ENCODE measurements at places on chromosomes 4 and X.

GRCh38 chr4:113057891-113058290 is 8.4 kb downstream of the ANK2 start:
- no peak for DNase-seq

- no peak for DNase-seq
Observed at GRCh38 chr4:101142259-101142658, 205.1 kb downstream of the PPP3CA start.

DNA sequence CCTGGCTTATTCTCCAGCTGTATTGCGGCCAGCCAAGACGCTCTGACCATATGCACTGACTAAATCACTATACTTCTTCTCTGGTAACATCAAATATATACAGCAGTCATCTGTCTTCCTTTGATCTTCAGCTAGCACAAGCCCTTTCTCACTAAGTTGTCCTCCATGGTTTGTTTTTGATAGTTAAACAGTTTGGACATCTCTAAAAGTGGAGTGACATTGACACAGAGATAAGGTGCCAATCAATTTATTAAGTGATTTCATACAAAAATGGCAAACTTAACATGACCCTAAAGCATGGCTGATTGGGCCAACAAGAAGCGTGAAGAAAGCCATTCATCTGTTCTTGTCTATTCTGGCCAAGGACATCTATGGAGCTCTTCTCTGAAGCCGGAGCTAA is 334.9 kb downstream of the NKX6-1 start:
- no peak for DNase-seq

- DNase-seq, result no peak
Observed at GRCh38 chr4:91170768-91171167, 1043.6 kb downstream of the CCSER1 start.

GRCh38 chr4:64001229-64001898 is 407.9 kb downstream of the TECRL start:
- no peak for DNase-seq

GRCh38 chrX:16664074-16664473 is 14.1 kb downstream of the S100G start:
- no peak for DNase-seq

DNA sequence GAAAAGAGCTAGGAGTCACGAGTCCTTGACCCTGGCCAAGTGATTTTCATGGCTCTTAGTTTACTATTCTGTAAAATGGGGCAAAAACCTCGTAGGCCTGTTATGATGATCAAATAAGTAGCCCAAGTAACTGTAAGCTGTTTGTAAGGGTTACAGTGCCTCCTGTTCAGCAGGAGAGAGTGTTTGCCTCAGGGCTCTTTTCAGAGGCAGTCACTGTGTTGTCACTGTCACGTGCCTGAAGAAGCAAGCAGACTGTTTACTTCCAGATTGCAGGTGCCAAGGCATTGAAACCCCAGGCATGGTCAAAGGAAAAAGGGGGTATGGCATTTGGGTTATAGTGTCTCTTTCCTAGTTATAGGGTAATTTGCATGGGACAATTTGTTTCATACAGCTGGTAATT is 4.5 kb downstream of the RAB39B start:
- no peak for DNase-seq

GRCh38 chr4:100738196-100739165 is 220.7 kb upstream of the EMCN start:
- DNase-seq, result no peak

DNA sequence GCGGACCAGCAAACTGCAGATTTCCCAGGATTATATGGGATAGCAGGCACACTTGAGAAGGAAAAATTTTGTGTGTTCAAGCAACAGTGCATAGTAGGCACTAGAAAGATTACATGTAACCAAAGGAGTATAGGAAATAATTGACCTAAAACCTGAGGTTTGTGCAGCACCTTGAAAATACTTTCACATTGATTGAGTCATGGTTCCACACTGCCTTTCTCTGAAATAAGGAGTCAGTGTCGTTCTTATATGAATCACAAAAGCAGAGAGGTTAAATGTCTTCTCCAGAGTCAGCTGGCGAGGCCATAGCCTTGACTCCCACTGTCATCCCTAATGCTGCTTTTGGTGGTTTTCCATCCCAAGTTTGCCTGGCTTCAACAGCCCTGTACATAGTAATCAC is 138.9 kb downstream of the SOWAHB start:
- DNase-seq, result no peak

DNA sequence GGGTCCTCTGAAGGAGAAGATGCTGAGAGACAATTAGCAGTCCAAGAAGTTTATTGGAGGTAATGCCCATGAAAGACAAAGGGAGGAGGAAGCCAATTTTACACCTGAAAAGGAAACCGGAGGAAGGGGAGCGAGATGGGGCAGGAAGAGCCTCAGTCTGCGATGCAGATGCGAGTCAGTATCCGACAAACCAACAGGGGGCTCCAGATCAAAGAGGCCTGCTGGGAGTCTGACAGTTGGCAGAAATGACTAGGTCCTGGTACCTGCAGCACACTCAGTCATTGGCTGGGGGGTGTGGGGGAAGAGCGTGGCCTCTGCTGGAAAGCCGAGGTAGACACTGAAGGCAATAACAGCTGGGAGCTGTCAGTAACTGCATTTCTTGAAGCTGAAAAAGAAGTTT is 231.1 kb upstream of the CENPE start:
- DNase-seq, result no peak

GRCh38 chr4:20506827-20507226 is 193.4 kb upstream of the PACRGL start:
- no peak for DNase-seq

DNA sequence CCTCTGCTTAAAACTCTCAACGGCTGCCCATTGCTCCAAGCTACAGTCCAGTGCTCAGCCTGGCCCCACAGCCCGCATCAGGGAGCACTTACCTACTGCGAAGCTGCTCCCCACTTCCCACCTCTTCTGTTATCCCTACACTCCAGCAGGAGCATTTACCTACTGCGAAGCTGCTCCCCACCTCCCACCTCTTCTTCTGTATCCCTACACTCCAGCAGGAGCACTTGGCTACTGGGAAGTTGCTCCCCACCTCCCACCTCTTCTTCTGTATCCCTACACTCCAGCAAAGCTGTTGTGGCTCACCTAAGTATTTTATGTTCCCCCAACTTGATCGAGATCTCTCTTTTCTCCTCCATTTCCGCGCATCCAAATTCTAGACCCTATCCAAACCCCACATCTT is 563.3 kb upstream of the ZFP42 start:
- no peak for DNase-seq

DNA sequence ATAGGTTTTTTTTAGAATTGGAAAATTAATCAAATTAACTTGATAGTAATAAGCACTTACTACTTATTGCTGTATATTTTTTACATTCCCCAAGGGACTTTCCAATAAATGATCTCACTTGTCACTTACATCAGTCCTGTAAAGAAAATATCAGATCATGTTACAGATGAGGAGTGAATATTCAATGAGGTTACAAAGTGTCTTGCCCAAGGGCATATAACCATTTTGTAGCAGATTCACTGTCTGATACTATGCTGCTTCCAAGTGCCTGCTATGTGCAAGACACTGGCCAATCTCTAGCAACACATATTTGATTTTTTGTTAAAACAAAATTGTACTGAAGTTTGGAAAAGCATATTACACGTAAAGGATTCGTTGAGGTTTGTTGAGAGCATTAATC is 1287.7 kb downstream of the FAM133A start:
- no peak for DNase-seq

DNA sequence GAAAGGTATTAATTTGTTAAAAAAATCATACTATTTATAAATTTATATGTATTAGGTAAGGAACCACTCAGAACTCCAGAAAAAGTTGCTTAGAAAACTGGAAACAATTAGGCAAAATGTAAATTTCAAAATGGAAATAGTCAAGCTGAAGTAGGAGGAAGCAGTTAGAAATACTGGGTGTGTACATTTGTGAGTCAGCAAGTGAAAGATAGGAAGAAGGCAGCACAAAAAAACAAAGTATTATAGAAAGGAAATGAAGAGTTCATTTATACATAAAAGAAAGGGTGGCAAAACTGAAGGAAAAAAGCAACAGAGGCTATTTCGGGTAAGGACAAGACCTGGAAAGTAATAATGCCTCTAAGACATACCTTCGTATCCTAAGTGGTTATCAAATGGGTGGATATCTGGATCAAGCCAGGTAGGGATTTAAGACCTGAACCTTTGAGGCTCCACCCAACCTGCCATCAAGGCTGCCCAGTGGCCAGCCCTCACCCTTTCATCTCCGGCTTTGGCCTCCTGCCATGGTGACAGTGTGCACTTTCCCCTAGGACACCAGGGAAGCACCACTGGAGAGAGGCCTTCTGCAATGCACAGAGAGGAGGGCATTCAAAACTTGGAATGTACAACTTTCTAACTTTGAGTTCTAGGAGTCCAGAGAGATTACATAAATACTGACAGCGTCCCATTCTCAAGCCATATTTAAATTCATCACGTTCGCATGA is at the start of gene LRRC66:
TSS of gene LRRC66 (minus strand) at position 428 of the 722 bp plus-strand sequence. CDS start 2,750 bp downstream, outside the sequence.
- DNase-seq, result no peak

- peak; percentile 0 for DNase-seq
Observed at GRCh38 chrX:132092439-132093065, 35.3 kb downstream of the FRMD7 start.

DNA sequence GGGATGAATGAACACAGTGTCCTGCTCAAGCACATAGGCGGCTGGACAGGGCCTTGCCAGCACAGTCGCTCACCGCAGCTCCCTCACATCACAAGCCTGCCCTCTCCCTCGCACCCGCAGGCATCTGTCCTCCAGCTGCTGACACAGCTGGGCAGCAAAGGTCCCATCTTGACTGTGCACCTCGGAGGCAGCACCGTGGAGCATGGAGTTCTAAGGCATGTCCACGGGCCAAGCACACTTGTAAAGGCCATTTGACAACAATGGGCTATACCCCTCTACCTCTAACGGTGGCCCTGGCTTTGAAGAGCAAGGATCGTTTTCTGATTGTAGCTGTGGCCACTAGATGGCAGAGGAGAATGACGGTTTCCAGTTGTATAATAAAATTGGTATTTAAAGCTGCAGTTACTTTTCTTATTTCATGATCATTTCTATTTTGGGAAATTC is 53.8 kb downstream of the APLN start:
- no peak for DNase-seq

DNA sequence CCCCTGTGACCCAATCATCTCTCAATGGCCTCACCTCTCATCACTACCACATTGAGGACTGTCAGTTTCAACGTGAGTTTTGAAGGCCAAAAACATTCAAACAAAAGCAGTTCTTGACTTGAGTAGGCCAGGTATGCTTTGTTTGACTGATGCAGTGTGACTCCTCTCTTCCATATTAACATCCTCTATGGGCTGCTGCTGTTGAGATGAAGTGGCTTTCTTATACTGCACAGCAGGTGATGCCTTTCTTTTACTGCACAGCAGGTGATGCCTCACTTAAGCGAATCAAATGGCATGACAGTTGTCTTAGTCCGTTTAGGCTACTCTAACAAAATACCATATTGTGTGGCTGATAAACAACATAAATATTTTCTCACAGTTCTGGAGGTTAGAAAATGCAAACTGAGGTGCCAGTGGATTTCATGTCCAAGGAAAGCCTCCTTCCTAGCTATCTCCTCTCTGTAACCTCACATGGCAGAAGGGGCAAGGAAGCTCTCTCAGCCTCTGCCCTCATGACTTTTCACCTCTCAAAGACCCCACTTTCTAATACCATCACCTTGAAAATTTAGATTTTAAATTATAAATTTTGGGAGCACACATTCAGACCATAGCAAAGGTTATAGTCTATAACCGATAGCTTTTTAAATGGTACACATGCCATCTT is 2267.9 kb upstream of the AGA start:
- DNase-seq, result no peak

GRCh38 chr4:154744341-154744926 is 634 bp downstream of the LRAT start:
- no peak for DNase-seq

- no peak for DNase-seq
Observed at GRCh38 chr4:149707862-149708261, 107.8 kb downstream of the IQCM start.

- no peak for DNase-seq
Observed at GRCh38 chr4:15794905-15795304, 16.8 kb downstream of the CD38 start.

DNA sequence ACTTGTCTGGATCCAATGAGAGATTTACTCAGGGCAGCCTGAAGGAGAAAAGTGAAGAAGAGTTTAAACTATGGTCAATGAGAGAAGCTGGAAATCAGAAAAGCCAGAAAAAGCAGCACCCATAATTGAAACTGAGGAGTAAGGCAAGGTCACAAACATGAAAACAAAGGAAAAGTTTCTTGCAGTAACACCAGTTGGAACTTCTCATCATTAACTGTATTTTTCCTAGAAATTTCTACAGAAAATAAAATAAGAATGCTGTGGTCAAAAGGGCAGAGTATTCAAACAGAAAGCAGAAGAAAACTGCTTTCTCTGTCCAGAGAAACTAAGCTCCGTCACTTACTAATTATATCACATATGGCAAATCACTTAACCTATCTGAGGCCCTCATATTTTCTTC is 102.2 kb downstream of the OR13H1 start:
- no peak for DNase-seq

- no peak for DNase-seq
Observed at GRCh38 chrX:53422861-53423306, at the start of gene RIBC1. TSS of gene RIBC1 (plus strand) at chrX:53422873. CDS start at chrX:53426277, 3,404 bp downstream.

DNA sequence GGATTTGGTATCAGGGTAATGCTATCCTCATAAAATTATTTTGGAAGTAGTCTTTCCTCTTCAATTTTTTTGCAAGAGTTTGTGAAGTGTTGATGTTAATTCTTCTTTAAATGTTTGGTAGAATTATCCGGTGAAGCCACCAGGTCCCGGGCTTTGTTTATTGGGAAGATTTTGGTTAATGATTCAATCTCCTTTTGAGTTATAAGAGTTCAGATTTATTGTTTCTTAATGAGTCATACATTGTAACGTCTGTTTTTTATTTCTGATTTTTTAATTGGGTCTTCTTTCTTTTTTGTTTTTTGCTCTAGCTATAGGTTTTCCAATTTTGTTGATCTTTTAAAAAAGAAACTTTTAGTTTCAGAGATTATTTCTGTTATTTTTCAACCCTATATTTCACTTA is 412.3 kb downstream of the PDGFC start:
- no peak for DNase-seq

DNA sequence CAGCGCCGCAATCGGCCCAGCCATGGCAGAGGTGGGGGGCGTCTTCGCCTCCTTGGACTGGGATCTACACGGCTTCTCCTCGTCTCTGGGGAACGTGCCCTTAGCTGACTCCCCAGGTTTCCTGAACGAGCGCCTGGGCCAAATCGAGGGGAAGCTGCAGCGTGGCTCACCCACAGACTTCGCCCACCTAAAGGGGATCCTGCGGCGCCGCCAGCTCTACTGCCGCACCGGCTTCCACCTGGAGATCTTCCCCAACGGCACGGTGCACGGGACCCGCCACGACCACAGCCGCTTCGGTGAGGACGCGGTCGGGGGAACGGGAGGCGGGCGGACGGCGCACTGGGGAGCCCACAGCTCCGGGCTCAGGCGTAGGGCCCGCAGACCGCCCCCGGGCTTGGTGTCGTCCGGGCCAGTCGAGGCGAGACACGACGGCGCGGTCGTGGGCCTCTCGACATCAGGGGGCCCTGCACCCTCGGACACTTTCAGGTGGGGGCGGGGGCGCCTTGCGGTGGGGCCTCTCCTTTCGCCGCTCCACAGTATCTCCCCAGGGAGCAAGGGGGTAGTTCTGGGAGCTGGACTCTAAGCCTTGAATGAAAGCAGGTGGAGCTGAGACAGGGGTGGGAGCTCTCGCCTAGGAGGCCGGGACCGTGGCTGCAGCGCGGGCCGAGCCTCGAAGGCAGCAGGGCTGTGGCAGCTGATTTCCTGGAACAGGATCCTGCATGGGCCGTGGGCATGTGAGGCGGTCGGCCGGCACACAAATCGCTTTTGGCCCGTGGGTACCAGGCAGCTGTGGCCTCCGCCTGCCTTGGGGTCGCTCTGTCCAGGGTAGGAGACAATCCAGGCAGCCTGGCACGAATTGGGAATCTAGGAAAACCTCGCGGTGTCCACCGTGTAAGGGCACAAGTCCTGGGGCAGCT is 722 bp downstream of the FGF16 start:
- DNase-seq, result no peak

Data from activated T-helper 1 cell treated with anti-CD3 and anti-CD28 coated beads, Interleukin-12 subunit alpha, Interleukin-12 subunit beta, Interleukin-2, Interleukin-4 antibody, amounts not matched to agents 30 ng/mL and 10 ng/mL and 1 ng/mL, durations not matched to agents 14 hours and 24 hours and 36 hours (primary cell).